ENCODE measurements at places on chromosomes 2 and 18.

DNA sequence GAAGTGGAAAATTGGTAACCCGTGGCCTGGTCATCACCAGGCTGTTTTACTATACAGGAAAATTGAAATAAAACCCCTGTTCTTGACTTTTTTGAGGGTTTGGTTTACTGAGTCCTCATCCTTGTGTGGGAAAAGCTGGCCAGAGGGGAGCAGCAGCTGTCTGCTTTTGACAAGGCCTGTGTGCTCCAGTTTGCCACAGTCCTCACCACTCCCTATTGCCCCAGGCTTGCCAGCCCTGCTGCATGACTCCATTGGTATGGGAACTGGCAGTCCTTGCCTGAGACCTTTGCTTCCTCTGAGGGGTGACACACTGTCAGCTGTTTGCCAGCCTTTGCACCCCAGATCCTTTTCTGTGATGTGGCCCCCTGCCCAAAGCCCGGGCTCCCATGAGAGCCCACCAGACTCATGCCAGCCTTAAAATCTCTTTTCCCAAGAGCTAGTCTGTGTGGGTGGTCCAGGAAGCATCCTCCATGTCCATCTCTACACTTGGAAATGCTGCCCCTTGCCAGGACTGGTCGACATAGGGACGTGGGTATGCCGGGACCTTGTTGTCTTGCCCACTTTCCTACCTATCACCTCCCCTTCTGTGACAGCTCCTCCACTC, 39.0 kb downstream of the GLI2 start:
- DNase-seq, result no peak

DNA sequence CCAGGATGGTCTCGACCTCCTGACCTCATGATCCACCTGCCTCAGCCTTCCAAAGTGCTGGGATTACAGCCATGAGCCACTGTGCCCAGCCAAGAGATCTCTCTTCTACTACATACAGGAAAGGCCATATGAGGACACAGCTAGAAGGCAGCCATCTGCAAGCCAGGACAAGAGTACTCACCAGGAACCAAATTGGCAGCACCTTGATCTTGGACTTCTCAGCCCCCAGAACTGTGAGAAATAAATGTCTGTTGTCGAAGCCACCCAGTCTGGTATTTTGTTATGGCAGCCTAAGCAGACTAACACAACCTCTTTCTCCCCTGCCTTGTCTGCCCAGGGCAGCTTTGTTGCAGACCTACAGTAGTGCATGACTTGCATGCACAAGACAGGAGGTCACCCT, 211.3 kb upstream of the HAAO start:
- DNase-seq, result no peak

- DNase-seq, result no peak
These were observed 285.1 kb downstream of the PRKCE start for GRCh38 chr2:45936623-45936979.

GRCh38 chr18:32469190-32469651, 1.5 kb downstream of the GAREM1 start:
- no peak for DNase-seq

DNA sequence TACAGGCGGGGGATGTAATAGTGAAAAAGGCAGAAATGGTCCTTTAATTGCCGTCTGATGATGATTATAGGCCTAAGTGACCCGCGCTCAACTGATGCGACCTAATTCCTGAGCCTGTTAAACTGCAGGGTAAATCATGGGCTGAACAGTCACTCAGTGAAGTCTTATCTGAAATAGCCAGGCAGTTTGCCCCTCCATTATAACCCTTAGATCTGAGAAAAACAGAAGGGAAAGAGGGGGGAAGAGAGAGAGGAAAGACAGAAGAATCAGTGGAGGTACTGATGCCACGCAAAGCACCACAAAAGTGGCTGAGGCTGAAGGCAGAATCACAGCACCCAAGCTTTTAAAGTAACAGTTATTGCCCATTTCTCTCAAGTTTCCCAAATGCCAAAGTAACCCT, 73.1 kb upstream of the DNMT3A start:
- no peak for DNase-seq

DNA sequence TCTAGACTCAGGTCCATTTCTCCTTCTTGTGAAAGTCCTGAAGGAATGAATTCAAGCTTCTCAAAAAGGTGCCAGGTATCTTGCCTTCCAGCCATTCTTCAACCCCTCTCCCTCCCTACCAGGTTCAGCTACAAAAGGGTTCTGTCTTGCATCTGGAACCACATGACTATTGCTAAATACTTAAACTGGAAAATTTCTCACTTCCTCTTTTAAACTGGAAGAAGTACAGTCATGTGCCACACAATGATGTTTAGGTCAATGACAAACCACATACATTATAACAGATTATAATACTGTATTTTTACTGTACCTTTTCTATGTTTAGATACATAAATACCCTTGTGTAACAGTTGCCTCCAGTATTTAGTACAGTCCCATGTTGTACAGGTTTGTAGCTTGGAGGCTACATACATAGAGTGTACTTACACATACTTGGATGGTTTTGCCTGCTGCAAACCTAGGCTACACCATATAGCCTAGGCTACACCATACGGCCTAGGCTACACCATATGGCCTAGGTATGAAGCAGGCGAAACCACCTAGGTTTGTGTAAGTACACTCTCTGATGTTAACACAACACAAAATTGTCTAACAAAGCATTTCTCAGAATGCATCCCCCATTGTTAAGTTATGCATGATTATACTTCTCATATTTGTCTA, 142.0 kb upstream of the DNMT3A start:
- DNase-seq, result no peak

DNA sequence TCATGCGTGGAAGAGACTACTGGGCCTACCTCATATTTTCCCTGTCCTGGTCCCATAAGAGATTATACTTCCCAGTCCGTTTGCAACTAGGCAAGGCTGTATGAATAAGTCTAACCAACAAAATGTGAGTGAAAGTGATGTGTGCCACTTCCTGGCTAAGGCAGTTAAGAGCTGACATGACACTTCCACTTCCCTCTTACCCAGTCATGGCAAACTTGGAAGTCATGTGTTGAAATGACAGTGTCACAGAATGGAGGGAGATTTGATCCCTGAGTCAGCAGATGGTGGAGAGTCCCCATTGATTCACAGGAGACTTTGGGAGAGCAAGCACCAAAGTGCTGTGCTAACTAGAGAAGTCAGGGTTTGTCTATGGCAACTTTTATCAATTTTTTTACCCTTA, 36.4 kb downstream of the TACR1 start:
- no peak for DNase-seq

GRCh38 chr2:119208791-119209203, 14.8 kb upstream of the STEAP3 start:
- no peak for DNase-seq

DNA sequence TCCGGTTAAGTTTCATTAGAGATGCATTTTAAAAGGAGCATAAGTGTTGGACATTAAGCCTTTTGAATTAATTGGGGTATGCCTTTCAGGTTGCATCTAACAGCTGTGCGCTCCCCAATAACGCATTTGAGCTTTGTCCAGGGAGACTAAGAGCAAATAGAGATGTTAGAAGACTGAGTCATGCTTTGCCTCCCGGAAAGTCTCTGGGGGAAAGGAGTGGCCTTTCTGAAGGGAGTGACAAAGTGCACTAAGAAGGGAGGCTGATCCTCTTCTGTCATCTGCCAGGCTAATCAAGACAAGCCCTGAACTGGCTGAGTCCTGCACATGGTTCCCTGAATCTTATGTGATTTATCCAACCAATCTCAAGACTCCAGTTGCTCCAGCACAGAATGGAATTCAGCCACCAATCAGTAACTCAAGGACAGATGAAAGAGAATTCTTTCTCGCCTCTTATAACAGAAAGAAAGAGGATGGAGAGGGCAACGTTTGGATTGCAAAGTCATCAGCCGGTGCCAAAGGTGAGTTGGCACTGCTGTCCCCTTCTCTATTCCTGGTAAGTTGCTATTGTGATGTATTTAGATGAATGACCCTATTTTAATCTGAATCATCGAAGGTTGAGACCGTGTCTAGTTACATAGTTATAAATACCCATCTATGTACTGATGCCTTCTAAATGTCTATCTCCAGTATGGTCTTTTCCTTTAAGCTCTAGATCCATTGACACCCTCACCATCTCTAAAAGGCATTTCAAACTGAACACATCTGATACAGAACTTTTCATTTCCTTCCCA, 12.1 kb downstream of the TTL start:
- no peak for DNase-seq

Data from AG09319 (cell line).